Foreskin keratinocyte (primary cell): ENCODE measurements at places on chromosomes 3 and 15. TPM values are rescaled to one million over a fixed set of nuclear protein-coding genes. Genes with fewer than 3 reads are reported as not detected.

Gene ITPR1
- 1.9 and 2.2 TPM in 2 replicates for total RNA-seq

Gene ACKR2
- total RNA-seq, result 0.20 and 0.21 TPM in 2 replicates

Gene PDCD10
- 82.7 and 83.5 TPM in 2 replicates for total RNA-seq

Gene C3orf85
- total RNA-seq, result not detected in 2 replicates

GRCh38 chr15:67307156-67307555, 52.6 kb downstream of the IQCH start:
- DNase-seq, result peak; percentile 9

DNA sequence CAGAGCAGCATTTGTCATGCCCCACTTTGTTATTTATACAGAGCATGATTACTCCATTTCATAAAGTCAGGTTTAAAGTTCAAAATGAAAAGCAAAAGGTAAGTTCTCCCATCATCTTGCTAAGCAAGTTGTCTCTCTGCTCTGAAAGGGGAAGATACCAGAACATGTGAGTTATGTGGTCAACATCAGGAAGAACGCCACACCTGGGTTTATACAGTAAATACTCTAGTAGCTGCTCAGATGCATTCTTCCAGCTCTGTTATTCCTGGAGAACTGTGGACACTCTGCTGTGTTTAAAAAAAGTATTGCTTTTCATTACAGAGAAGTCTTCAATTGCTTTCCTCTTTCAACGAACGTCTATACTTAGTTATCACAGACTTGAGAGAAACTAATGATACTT, 145.7 kb downstream of the PLCL2 start:
- DNase-seq, result no peak

DNA sequence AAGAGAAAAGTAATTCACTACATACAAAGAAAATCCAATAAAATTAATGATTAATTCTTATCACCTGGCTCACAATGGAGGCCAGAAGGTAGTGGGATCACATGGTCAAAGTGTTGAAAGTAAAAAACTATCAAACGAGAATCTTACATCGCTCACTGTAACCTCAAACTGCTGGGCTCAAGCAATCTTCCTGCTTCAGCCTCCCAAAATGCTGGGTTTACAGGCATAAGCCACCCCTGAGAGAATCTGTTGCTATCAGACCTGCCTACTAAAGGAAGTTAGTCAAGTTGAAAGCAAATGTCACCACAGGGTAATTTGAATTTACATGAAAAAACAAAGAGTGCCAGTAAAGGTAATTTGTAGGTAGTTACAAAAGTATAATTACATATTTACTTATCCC, 103.3 kb downstream of the PCCB start:
- DNase-seq, result no peak

DNA sequence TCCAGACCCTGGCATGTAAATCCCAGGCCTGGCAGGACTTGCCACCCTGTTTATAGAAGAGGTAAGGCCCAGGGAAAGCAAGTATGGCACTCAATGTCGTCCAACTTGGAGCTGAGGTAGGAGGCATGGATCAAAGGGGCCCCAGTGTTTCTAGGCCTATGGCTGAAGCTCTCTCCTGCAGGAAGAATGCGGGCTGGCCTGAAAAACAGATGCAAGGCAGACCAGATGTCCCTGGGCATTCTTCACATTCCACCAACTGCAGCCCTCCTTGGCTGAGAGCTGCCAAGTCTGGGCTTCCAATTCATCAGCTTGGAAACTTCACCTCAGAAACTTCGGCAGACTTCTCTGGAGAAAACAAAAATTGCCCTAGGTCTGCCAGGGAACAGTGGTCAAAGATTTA, 22.2 kb downstream of the MESD start:
- no peak for DNase-seq

GRCh38 chr3:3799173-3800079, at the start of gene LRRN1:
Gene LRRN1 (plus strand): TSS chr3:3799431. CDS start chr3:3844642, 45,211 bp downstream.
- no peak for DNase-seq

DNA sequence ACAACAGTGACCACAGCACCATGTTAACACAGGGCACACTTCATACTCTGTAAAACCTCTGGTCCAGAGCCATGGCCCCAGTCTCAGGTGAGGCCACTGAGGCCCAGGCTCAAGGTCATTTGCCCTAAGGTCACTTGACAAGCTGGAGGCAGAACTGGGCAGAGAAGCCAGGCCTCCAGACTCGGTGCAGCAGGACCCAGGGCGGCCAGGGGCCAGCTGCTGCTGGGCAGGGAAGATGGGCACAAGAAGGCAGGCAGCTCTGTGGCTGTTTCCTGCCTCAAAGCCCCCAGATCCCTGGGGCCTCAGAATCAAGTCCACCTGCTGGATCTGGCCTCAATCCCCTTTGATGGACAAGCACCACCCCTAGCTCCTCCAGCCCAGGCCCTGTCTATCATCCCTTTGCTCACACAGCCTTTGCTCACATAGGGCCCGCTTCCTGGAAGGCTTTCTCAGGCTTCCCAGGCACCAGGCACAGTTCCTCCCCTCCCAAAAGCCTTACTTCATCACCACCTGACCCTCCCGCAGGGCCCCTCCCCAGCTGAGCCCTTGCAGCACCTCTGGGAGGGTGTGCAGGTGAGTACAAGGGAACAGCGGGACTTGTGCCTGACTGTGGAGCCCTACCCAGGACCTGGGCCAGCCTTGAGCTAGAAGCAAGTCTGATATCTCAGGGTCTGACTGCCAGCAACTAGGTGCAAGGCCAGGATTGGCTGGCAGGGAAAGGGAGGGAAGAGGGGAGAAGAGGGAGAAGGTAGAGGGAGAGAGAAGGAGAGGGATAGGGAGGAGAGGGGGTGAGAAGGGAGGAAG, 38.0 kb upstream of the LINGO1 start:
- no peak for DNase-seq

- no peak for DNase-seq
Measured at GRCh38 chr15:27222479-27222878, 251.5 kb downstream of the GABRG3 start.
